ENCODE measurements at places on chromosomes 13 and 19.

GRCh38 chr13:49629947-49630346, 1.6 kb downstream of the ARL11 start:
- DNase-seq, result no peak

- no peak for DNase-seq
Observed at GRCh38 chr13:97255515-97256021, 33.4 kb downstream of the MBNL2 start.

- no peak for DNase-seq
Observed at GRCh38 chr19:18388100-18388959, 2.4 kb downstream of the GDF15 start.

DNA sequence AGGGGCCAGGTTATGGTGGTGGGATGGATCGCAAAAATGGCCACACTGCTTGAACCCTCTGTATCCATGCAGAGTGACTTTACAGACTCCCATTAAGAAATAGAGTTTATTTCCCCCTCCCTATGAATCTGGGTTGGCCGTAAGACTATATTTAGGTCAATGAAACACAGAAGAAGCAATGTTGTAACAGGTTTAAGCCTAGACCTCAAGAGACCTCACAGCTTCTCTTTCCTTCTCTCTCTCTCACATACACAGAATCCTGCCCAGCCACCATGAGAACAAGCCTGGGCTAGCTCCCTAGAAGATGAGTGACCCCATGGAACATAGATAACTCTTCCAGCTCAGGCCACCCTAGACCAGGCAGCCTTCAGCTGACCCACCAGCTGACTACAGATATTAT, 21.0 kb upstream of the FBL start:
- no peak for DNase-seq

DNA sequence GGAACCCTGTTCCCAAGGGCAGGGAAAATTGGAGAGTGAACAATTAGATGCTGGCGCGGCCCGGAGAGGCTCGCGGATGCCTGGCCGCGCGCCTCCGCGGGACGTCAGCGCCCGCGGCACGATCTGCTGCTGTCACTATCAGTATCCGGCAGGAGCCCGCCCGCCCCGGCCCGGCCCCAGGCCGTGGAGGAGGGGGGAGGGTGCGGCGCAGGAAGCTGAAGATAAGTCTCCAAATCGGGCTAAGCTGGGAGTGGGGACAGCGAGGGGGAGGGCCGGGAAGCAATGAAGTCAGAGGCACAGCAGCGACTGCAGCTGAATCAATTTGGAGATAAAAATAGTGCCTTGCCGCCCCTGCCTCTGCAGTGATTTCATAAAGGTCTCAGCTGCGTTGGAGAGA, 441.5 kb upstream of the KLF12 start:
- DNase-seq, result no peak

- no peak for DNase-seq
Observed at GRCh38 chr19:38727868-38728660, 16.2 kb downstream of the CAPN12 start.

GRCh38 chr13:46553886-46554858, 1.2 kb downstream of the LRCH1 start:
- DNase-seq, result no peak

DNA sequence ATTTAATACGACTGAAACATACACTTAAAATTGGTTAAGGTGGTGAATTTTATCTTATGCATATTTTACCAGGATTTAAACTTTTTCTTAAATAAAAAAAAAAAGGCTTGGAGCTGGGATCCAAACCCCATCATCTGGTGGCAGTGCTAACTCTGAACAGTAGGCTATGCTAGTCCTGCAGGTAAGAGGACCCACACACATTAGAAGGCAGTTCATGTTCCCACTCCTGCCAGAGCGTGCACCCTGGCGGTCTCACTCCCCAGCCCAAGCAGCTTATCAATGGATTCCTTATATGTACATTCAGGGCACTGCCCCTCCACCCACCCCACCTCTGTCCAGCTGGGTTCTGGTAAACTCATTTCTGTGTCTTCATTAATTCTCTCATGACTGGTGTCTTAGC, 31.3 kb upstream of the CEBPA start:
- DNase-seq, result no peak

DNA sequence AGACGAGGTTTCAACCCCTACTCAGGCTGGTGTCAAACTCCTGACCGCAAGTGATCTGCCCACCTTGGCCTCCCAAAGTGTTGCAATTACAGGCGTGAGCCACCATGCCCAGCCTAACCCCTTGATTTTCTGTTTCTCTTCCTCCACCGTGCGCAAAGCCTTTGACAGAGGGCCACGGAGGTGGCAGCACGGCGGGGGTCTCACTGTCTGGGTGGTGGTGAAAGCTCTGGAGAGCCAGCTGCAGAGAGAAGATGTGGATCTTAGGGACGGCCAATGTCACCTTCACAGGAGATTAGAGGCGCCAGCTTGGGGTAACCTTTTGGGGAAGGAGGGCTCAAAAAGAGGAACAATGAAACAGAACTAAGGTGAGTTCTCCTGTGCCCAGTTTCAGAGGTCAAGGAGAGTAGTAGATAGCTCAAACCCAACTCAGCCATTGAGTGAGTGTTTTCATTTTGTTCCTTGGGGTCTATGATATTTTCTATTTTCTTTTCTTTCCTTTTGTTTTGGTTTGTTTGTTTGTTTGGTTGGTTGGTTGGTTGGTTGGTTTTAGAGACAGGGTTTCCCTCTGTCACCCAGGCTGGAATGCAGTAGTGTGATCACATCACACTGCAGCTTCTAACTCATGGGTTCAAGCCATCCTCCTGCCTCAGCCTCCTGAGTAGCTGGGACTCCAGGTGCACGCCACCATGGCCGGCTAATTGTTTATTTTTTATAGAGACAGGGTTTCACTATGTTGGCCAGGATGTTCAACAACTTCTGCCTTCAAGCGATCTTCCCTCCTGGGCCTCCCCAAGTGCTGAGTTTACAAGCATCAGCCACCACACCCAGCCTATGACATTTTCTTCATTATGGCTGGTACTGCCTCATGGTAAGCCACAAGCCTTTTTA, 37.7 kb downstream of the GPR42 start:
- DNase-seq, result no peak

DNA sequence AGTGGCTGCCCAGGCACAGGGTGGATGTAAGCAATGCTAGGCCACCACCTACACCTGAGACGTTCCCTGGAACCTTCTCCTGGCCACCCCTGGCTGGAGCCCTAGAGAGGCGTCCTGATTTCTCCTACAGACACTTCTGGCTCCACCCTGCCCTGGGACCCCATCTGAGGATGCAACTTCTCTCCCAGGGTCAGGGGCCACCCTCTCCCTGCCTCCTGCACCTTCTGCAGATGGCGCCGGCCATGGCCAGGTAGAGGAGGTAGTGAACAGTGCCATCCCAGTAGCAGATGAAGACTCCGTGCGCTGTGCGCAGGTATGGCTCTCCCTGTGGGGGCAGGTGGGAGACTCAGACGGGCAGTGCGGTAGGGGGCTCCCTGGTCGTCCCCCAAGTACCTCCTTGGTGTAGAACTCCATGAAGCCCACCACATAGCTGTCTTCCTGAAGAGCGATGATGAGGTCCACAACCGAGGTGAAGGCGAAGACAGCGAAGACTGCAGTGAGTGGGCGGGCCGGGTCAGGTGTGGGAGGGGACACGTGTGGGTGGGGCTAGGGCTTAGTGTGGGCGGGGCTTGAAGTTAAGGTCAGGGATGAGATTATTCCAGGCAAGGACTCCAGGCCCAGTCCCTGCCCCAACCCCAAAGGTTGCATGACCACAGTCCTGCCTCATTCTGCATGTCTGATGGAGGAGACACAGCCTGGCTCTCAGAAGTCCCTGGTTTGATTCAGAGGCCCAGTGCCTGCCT, 3.0 kb downstream of the TM6SF2 start:
- DNase-seq, result no peak

DNA sequence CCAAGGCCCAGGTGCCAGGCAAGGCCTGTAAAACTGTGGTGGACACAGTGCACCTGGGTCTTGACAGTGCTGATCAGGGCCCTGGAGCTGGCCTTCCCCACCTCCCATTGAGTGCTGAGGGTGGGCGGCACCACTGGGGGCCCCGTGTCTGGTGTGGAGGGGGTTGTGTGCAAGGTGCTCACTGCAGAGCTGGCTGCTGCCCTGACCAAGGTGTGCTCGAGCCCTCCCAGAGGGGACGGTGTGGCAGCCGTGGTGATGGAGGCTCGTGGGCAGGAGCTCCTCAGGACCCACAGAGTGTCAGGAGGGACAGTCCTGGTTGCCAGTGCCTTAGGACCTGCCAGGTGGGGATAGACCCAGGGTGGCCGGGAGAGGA, 23.0 kb downstream of the ATP4B start:
- no peak for DNase-seq

DNA sequence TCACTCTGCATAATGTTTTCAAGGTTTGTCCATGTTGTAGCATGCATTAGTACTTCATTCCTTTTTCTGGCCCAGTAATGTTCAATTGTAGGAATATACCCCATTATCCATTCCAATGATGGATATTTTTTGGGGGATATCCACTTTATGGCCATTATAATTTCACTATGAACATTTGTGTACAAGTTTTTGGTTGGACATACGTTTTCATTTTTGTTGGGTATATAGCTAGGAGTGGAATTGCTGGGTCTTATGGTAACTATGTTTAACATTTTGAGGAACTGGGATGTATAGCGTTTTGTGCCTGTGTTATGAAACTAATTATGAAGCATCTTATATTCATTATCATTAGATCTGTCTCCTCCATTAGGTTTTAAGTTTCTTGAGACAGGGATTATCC, 191.6 kb downstream of the TM9SF2 start:
- DNase-seq, result no peak

DNA sequence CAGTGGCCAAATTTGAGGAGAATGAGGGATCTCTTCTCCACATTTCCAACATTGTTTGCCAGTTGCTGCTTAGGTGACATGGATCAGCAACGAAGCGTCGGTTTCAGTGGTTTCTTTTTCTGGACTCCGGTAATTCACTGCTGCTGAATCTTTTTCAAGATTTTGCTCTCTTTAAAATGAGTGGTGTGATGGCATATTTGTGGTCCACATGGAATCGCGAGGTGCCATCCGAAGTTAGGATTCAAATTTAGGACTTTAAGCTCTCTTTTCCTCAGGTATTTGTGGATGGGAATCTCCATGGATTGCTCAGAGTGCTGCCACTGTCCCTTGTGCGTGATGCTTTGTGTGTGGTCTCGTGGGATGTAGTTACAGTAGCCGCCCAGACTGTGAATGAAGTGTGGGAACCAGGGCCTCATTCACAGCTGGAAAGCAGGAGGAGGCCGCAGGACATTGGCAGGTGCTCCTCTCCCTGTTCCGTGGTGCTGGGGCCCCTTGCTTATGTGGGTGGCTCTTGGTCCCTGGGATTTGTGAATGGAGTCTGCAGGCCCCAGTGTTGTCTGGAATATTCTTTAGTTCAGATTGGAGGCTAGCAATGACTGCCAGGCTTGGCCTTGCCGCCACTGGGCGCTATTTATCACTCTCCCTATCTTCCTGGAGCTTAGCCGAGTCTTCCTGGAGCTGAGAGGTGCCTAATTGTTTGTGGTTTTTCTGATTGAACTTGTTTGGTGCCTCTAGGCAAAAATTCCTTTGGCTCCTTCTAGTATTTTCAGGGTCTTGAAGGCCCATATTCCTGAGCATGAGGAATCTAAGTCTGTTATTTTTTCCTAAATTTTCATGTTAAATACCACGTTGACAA, 1.5 kb downstream of the ILF3 start:
- no peak for DNase-seq

DNA sequence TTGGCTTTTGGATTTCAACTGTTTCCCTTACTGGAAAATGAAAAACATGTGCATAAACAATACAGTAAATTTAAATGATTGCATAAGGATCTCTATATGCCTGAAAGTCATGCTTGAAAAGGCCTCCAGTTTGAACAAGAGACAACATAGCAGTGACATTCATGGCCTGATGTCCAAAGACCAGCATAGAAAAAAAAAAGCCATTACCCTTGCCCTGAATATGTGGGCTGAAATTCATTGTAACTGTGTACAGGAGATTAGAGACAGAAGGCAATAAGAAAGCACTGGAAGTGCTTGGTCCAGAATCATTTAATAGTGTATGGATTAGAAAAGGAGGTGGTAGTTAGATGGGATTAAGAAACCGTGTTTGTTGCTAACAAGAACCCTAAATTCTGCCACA, 15.4 kb downstream of the MIR17HG start:
- no peak for DNase-seq
